ENCODE measurements at places on chromosomes 16 and 17.

GRCh38 chr17:45093444-45094110 is 32.5 kb downstream of the NMT1 start:
- DNase-seq = no peak

- peak; percentile 49 for DNase-seq
Measured at GRCh38 chr16:83953796-83954576, 946 bp downstream of the OSGIN1 start.

DNA sequence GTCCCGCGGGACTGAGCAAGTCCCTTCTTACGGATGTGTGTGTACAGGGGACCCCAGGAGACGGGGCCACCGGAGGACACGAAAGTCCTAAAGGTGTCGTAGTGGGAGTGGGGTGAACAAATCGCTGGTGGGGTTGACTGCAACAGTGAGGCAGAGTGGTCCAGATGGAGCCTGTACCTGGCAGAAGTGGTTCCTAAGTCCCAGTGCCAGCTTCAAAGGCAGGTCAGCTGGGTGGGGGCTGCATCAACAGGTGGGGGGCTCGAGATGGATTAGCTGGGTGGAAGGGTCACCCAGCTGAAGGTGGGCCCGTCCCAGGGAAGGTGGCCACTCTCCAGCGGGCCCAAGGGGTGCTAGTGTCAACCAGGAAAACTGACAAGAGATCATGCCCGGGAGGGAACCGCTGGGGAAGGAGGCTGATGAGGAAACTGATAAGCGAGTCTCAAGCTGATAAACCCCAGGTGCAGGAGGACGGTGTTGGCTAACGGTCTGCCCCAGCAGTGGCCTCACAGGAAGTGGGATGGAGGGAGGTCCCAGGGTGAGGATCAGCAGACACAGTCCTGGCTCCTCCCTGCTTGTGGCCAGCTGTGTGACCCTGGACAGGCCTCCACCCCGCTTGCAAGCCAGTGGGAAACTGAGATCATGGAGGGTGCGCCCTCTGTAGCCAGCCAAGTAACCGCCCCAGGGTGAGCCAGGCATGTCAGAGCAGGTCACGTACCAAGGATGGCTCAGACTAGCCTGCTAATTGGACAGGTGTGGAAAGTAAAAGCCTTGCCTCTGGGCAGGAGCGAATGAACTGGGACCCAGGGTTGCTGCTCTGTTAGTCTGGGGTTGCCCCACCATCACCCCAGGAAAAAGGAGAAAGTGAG is 1.0 kb downstream of the ORAI3 start:
- no peak for DNase-seq

GRCh38 chr17:31580316-31580705 is 188.8 kb downstream of the RAB11FIP4 start:
- no peak for DNase-seq

DNA sequence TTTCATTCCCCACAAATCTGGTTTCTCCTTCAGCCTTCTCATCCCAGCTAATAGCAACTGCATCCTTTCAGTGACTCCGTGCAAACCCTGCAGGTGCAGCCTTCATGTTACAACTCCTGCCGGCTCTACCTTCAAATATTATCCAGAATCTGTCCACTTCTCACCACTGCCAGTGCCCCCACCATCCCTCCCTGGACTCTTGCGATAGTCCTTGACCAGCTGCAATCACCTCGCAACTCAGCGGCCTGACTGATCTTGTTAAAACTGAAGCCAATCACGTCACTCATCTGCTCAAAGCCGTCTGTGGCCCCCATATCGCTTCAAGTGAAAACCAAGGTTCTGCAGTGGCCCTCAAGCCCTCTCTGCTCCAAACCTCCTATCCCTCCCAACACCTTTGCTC is 42.8 kb upstream of the KIFC3 start:
- no peak for DNase-seq

- DNase-seq = peak; percentile 25
Measured at GRCh38 chr17:8649157-8650118, 18.9 kb upstream of the MYH10 start.

DNA sequence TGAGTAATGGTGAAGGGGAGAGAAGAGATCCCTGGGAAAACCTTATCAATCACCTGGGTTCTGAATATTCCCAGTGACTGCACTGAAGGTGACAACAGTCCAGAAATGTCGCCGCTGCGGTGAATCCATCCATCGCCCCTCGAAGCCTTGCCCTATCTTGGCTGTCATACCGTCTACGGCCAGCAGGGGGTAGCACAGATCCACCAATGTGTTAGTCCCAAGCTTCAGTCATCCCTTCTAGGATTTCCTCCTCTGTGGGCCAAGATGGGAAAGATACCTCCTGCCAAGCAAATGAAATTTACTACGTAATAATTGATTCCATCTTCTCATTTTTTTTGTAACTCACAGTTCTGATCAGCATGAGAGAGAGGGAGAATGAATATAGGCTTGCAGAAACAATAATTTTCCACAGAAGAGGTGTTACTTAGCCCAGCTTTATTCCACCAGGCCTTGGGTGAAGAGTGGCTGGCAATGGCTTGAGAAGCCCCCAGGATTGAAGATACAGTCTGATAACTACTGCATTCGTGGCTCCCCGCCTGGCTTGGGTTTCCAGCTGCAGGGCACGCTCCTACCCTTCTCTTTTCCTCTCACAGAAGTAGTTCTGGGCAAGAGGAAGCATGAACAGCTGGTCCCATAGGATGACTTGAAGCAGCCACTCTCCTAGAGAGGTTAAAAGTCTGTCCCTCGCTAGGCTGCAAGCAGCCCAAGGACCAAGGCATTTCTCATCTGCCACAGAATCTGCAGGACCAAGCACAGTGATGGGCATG is 2.6 kb upstream of the FMNL1 start:
- peak; percentile 71 for DNase-seq

- no peak for DNase-seq
Measured at GRCh38 chr17:55053855-55054254, 85.3 kb downstream of the STXBP4 start.

GRCh38 chr16:72637306-72637705 is 410.6 kb downstream of the ZFHX3 start:
- peak; percentile 4 for DNase-seq

DNA sequence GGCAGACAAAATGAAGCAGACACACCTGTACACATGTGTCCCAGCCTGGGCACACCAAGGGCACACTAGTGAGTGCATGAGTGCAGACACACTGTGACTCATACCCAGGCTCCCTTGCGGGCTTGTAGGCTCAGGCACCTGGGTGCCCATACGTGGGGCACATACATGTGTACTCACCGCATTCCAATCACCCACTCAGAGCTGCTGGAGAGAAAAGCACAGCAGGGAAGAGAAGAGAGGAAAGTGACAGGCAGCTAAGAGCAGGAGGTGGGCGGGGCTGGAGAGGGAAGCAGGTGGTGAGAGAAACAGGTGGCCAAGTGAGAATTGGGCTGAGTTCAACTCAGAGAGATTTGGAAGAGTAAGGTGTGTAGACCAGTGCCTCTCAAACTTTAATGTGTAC is 54.0 kb downstream of the TMEM132E start:
- DNase-seq = no peak

GRCh38 chr17:2977157-2977556 is 86.2 kb downstream of the OR1D5 start:
- no peak for DNase-seq

DNA sequence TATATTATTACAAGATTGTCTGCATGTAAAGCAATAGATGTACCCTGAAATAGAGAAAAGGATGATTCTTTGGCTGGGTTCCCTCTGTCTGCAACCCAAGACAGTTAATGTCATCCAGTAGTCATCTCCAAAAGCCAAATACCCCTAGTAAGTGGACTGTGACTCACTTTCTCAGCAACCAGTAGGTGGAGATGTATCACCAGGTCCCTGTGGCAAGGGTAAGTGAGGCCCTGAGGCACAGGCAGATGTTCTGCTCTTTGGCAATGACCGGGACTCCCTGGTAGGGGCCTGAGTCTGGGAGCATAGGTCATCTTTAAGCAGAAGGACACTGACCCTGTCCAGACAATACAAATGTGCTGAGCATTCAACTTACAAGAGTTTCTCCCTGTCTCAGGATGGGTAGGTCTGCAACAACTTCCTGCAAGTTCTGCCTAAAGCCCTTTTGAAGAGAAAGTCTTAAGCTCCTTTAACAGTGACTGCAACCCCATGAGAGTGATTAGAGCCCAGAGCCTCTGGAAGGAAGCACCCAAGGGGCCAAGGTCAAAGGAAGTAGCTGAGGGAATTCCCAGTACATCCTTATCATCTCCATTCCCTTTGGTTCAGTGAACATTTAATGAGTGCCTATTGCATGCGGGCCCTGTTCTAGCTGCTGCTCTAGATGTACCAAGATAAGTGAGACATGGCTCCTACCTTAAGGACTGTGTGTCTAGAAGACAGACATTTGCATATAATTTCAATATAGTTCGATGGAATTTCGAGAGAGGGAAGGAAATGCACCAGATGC is 31.9 kb downstream of the PMP22 start:
- DNase-seq = peak; percentile 26

- peak; percentile 32 for DNase-seq
Measured at GRCh38 chr17:83081684-83082201, 2.3 kb downstream of the METRNL start.

DNA sequence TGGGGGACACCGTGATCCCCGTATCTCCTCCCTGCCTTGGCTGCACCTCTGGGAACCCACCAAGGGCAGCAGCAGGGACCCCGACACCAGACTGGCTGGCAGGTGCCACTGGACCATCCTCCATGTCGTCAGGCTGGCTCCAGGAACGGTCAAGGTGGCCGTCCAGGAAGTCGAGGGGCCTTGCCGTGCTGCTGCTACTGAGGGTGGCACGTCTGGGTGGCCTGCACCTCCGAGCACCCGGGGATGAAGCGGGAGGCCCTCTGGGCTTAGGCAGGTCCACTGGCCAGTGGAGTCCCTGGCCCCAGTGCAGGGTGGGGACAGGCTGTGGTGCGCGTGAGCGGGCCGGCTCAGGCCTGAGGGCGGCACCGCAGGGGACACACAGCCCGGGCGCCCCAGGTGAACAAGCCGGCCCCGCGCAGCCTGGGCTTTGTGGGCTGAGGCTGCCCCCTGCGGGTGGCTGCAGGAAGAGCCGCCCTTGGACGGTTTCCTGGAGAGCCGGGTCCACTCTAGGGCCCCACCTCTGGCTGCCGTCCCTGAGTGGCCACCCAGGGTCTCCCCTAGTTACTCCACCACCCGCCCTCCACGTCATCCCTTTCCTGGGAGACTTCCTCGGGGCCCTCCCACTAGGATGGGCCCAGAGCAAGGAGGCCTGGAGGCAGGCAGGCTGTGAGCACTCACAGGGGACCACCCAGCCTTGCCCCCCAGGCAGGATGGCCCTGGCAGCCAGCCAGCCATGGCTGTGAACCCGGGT is 42.8 kb upstream of the ZC3H18 start:
- peak; percentile 23 for DNase-seq

GRCh38 chr17:10870336-10871050 is 32.6 kb upstream of the PIRT start:
- DNase-seq = no peak

GRCh38 chr16:75244844-75245758 is 6.3 kb downstream of the BCAR1 start:
- DNase-seq = peak; percentile 95

DNA sequence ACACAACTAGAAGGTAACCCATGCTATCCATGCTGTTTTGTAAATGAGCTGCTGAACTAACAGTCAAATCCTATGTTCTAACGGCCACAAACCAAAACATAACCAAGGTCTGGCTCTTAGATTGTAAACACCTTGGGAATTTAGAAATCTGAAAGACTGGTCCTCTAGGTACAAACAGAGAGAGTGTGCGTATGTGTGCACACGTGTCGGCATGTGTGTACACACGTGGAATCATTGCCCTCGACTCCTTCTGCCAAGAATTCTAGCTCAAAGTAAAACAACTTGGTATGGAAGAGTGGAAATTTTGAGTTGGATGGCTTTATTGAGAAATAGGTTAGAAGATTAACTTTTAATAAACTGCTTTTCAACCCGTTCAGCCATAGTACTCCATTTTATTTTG is 18.1 kb upstream of the GHDC start:
- no peak for DNase-seq

GRCh38 chr16:69094501-69094900 is 11.0 kb upstream of the HAS3 start:
- no peak for DNase-seq

DNA sequence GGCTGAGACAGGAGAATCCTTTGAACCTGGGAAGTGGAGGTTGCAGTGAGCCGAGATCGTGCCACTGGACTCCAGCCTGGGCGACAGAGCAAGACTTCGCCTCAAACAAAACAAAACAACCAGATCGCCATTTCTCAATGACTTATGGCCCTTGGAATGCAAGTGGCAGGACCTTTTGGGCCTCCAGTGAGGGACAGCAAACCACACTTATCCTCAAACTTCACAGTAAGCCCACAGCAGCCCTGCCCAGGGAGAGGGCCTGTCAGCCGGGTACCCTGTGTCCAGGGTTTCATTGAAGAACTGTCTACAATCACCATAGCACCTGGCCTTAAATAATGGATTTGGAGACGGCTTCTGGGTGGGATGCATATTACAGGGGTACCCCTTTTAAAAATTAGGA is 11.7 kb downstream of the TRAF4 start:
- no peak for DNase-seq

- DNase-seq = no peak
Measured at GRCh38 chr17:59067756-59068155, 38.9 kb downstream of the TRIM37 start.

- DNase-seq = no peak
Measured at GRCh38 chr17:83189044-83190003, 109.9 kb downstream of the METRNL start.

DNA sequence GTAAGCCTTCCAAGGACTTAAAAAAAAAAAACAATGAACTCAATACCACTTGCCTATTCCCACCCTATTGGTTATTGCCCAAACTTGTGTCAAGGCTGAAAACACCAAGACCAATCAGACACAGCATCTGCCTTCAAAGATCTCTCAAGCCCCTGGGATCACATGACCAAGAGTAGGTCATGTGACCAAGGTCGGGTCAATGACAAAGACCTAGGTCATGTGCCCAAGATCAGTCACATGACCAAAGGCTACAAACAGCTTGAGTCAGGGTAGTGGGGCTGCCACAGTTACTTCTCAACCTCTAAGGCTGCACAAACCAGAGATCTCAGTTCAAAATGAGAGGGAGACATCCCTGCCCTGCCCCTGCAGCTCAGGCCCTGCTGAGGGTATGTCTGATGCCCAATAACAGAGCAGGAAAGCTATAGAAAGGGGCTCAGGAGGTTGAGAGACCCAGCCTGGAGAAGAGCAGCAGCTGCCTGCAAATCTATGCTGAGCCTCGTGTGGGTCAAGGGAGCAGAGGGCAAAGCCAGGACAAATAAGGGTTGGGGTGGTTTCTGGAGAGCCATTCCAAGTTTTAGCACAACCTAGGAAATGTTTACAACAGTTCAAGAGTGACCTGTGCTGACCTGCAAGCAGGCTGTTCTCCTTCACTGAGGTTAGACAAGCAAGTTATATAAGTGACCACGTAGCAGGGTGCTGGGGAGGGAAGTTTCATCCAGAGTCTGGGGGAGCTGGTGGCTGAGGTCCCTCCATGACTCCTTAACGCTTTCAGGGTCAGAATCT is 48.8 kb downstream of the PIMREG start:
- DNase-seq = no peak

DNA sequence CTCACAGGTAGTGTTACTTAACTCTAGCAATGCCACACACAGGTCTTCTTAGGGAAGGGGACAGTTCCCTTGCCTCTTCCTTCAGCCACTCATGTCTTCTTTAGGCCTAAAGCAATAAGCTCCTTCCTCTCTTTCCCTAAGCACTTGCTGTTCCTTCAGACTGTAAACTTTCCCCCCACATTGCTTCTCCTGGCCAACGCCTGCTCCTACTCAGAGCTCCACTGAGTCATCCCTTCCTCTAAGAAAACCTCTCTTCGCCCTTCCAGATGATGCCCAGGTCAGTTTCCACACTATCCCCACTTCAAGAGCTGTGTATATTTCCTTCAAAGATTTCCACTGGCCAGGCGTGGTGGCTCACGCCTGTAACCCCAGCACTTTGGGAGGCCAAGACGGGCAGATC is 12.5 kb upstream of the EPOP start:
- DNase-seq = peak; percentile 43
